MCF 10A (cell line): ENCODE measurements at places on chromosomes 1 and 21.

GRCh38 chr1:39955547-39956539, 898 bp downstream of the MFSD2A start:
- DNase-seq: peak; percentile 72

DNA sequence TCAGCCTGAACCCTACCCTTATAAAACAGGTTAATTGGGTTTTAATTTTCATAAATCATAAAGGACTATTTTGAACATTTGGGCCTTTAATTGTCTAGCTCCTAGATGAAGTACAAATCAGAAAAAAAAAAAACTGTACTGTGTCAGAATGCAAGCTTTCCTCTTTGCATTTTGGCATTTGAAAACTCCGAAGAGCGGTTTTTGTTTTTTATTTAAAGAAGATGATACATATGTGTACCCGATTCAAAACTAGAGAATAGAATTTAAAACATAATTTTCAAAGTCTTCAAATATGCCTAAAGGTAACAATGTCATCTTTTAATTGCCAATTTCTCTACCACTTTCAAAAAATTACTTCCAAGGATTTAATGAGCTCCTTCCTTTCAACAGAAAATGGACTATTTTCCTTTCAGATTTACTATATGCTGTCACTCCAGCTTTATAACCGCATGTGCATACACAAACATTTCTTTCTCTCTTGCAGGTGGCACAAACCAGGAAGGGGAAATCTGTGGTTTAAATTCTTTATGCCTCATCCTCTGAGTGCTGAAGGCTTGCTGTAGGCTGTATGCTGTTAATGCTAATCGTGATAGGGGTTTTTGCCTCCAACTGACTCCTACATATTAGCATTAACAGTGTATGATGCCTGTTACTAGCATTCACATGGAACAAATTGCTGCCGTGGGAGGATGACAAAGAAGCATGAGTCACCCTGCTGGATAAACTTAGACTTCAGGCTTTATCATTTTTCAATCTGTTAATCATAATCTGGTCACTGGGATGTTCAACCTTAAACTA, 33.7 kb downstream of the MRPL39 start:
- DNase-seq: peak; percentile 70

DNA sequence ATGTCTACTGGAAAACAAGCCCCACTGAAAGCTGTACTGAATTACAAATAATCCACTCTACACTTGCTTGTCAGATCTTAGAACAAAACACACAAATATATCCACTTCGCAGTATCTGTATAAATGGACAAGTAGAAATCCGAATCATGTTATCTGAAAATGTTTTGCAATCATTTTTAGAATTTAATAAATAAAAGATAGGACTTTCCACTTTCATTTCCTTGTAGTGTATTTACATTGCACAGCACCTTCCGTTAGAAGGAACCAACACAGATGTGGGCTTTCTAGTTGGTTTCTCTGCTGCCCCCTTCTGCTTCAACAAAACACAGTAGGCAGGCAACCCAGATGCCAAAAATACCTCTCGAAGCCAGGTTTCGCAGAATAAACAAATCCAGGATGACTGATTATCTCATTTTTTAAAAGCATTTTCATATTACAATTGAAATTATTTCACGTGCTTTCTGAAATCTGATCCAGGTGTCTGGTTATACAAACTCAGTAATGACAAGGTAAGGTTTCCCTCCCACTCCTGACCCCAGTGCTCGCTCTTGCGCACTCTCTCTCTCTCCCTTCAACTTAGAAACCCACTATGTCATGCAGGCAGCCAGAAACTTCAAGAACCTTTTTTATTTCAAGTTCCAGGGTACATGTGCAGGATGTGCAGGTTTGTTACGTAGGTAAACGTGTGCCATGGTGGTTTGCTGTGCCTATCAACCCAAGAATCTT, 389.9 kb downstream of the SMYD3 start:
- DNase-seq: peak; percentile 61

- no peak for DNase-seq
These were observed 11.8 kb downstream of the WNT4 start for GRCh38 chr1:22131062-22131461.

- peak; percentile 85 for DNase-seq
These were observed 10.7 kb downstream of the STMN1 start for GRCh38 chr1:25895365-25895990.

DNA sequence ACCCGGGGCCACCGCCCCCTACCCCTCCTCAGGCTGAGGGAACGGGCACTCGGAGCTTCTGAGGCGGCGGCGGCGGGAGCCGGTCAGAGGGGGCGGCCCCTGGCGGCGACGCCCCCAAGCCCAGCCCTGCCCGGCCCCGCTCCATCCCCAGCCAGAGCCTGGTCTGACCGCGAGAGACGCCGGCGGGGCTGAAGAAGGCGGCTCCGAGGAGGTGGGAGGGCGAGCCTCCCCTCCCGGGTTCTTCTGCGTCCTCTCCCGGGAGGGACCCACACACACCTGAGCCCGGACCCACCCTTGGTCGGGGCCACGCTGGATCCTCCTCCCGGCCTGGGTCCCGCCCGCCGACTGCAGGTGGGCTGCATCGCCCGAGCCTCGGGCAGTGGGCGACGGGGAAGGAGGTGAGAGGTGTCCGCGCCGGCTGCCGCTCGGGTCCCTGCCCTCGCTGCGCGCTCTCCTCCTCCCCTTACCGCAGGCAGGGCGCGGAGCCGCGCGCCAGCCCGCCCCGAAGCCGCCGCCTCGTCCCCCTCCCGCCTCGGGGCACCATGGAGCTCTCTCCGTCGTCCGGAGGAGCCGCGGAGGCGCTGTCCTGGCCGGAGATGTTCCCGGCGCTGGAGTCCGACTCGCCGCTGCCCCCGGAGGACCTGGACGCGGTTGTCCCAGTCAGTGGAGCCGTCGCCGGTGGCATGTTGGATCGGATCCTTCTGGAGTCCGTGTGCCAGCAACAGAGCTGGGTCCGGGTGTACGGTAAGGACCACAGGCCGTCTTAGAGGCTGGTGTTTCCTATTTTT, at the start of gene RASAL2:
Gene RASAL2 (plus strand): TSS at position 154 of the 788 bp plus-strand sequence. CDS start 389 bp downstream, at position 543.
- peak; percentile 75 for DNase-seq

GRCh38 chr1:19387045-19387467, 74.9 kb downstream of the SLC66A1 start:
- DNase-seq: no peak

- no peak for DNase-seq
These were observed 172.8 kb downstream of the ST6GALNAC3 start for GRCh38 chr1:76247261-76247852.

GRCh38 chr1:39727932-39728317, 10.8 kb upstream of the PPIE start:
- no peak for DNase-seq

DNA sequence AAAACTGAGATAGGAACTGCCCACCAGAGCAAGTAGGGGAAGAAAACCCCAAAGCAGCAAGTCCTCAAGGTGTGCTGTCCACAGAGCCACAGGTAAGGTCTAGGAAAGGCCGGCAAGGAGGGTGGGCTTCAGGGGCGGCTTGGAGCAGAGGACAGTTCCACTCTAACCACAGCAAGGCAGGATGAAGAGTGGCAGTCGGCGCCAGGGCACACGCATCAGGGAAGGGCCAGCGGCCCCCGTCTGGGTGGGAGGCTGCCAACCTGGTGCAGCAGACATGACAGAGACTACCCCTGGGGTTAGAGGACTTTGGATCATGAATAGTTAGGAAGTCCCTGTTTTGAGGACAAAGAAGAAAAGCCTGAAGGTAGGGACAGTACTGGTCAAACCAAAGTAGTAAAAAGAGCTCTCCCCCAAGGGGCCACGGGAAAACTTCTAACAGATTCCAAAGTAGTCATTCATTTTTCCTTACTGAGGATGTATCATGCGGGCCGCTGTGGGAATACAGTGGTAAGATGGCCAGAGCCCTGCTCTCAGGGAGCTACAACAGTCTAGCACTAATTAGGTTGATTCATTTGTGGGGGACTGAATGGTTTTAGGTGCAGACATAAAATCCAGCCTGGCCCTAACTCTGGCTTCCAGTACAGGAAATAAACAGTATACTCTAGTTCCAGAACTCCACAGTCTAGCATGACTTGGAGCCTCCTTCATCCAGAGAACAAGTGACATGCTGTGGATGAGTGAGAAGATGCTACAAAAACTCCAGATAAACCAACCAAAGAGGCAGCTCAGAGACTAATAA, 3.5 kb upstream of the RAP1GAP start:
- no peak for DNase-seq

DNA sequence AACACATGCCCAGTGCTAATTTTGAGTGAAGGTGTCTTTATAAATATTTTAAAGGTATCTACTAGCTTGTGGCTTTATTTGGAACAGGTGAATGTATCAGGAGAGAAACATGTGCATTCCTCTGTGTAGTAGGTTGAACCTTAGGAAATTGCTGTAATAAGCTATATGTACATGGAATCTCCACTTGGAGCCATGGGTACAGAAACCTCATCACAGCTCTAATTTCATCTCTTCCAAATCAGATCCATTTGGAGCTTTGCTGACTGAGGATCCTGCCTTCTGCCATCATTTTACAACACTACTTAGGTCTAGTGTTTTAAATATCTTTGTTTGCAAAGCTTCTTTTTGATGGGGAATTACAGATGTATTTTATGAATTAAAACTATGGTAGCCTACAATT, 2.1 kb downstream of the KCNK2 start:
- DNase-seq: no peak

GRCh38 chr1:160459056-160459455, 58.7 kb downstream of the VANGL2 start:
- no peak for DNase-seq

DNA sequence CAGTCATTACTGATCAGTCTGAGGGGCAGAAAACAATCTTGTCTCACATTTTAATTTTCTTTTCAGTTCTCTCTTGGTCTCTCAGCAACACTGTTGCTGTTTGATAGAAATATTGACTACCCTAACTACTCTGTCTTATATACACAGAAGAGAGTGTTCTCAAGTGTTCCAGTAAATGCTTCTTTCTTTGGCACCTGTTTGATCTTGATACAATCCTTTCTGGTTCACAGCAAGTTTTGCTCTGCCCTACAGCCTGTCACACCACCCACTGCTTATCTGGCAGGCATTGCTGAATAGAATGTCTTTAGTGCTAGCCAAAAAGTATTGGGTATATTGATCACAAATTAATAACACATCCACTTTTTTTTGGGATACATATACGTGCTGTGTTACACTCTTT, 75.7 kb upstream of the WLS start:
- DNase-seq: no peak

GRCh38 chr1:151613282-151613780, 1.5 kb downstream of the SNX27 start:
- DNase-seq: no peak

DNA sequence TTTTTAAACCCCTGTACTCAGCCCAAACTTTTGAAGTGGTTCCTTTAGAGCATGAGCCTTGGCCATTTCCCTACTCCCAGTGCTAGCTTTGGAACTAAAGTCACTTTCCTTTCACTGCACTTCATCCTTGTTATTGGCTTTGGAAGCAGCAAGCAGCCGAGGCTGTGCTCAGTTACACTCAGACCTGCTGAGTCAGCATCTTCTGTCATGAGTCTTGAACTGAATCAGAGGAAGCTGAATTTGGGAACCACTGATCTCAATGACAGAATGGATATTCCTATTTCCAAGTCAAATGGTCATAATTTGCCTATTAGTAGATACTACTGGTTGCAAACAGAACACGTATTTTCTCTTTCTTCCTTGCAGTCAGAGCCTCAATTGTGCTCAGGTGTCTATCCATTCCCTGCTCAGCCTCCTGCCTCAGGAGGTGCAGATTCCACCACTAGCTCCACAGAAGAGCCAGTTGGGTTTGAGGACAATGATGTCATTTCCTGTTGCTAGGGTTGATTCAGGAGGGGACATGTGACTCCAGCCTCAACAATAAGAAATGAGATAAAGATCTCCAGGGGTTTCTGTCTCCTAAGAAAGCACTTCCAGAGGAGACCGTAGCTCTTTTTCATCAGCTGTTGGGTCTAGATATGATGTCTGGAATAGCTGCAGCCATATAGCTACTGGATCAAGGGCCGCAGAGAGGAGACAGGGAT, 44.9 kb upstream of the NTPCR start:
- peak; percentile 33 for DNase-seq

- no peak for DNase-seq
These were observed 9.7 kb downstream of the CTNNBIP1 start for GRCh38 chr1:9900142-9901043.

DNA sequence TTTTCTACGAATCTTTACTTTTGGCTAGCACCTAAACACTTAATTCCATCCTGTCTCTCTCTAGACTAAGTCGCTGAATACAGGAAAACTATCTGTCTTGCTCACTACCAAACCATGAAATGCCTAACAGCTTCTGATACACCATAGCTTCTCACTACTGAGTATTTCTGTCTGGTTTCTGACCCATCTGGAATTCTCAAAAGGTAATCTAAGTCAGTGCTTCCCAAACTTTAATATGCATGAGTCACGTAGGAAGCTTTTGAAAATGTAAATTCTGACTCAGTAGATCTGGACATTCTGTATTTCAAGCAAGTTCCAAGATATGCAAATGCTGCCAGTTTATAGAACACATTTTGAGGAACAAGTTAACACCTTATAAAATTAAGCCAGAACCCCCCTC, 9.2 kb upstream of the OVGP1 start:
- no peak for DNase-seq

DNA sequence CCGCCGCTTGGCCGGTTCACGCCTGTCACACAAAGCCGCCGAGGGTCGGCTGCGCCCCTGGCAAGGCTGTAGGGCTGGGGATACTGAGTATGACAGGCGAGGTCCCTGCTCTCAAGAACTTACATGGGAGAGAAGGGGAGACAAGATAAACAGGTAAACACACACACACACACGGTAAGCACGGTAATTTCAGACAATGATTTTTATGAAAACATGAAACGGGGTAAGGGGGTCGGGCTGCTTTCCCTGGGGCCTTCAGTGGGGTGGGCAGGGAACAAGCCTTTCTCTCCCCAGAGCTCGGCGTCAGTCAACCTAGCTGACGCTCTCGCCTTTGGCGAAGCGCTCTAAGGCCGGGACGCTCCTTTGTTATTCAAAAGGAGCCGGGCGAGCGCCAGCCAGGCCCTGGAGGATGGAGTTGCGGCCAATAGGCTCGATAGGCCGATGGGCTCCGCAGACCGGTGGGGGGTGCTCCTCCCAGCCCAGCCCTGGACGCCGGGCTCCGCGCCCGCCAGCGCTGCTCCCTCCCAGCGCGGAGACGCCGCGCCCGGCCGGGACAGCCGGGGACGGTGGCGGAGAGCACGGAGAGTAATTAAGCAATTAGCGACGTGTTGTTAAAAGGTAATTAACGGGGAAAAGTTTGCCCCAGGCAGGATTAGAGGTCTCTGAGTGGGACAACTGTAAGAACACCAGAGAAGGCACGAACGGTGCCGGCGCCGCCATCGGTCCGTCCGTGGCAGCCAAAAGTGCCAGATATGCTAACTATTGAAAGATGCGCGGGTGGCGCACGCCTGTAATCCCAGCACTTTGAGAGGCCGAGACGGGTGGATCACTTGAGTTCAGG, 950 bp upstream of the INKA2 start:
- DNase-seq: no peak

GRCh38 chr1:219405531-219406331, 207.2 kb downstream of the ZC3H11B start:
- no peak for DNase-seq

GRCh38 chr1:113858418-113858817, 13.1 kb downstream of the PTPN22 start:
- DNase-seq: no peak

GRCh38 chr1:236207121-236207520, 64.8 kb downstream of the GPR137B start:
- no peak for DNase-seq

- DNase-seq: no peak
These were observed 21.0 kb downstream of the DIRAS3 start for GRCh38 chr1:68029444-68029843.
